ENCODE measurements at places on chromosomes 4 and X. TPM values are rescaled to one million over a fixed set of nuclear protein-coding genes. Genes with fewer than 3 reads are reported as not detected.
A peak's percentile ranks its signal among the peaks of the same experiment; 100 is the strongest.

DNA sequence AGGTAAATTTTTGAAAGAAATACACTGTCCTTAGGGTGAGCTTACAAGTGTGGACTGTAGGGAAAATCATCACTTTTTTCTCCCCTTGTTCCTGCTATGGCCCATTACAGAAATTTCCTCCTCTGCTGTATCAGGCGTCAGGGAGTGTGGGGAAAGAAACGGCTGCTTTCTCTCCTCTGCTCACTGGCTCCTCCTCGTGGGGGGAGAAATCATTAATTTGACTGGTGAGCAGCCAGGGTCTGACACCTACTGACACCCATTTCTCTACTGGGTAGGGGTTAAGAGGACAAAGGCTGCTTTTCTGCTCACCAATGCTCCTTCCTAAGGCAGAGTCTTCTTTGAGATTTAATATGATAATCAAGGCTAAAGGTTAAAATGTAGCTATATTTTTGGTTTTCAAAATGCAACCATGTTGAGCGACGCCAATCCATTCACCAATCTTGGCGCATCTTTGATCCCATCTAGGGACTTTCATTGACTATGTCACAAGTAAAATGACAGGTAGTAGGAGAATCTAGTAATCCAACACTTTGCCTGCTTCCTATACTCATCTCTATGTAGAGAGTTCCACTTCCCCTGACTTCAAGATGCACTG lies 25.1 kb downstream of the SETD7 start:
- peak; percentile 24 for DNase-seq

- no peak for DNase-seq
Measured at GRCh38 chr4:40179360-40179759, 17.5 kb upstream of the RHOH start.

- no peak for DNase-seq
Measured at GRCh38 chrX:104117759-104118158, 5.4 kb downstream of the ZCCHC18 start.

DNA sequence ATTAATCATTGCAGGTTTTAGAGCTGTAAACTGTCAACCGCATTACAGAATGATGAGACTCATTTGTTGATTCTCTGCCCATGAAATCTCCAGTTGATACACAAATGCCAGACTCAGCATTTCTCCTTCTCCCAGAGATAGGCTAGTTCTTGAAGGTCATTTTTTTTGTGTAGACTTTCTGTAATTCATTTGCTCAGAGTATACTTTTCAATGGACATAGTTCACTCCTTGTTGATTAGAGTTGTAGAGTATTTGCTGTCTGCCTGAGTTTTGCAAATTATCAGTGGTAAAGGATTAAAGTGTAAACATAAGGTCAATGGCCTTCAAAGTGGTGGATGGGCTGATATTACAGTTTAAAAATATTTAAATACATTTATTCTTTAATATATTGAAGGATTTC lies 15.2 kb upstream of the ALB start:
- no peak for DNase-seq

- no peak for DNase-seq
Measured at GRCh38 chrX:42754603-42755002, 23.4 kb downstream of the PPP1R2C start.

AWAT2 gene
- total RNA-seq = not detected

DNA sequence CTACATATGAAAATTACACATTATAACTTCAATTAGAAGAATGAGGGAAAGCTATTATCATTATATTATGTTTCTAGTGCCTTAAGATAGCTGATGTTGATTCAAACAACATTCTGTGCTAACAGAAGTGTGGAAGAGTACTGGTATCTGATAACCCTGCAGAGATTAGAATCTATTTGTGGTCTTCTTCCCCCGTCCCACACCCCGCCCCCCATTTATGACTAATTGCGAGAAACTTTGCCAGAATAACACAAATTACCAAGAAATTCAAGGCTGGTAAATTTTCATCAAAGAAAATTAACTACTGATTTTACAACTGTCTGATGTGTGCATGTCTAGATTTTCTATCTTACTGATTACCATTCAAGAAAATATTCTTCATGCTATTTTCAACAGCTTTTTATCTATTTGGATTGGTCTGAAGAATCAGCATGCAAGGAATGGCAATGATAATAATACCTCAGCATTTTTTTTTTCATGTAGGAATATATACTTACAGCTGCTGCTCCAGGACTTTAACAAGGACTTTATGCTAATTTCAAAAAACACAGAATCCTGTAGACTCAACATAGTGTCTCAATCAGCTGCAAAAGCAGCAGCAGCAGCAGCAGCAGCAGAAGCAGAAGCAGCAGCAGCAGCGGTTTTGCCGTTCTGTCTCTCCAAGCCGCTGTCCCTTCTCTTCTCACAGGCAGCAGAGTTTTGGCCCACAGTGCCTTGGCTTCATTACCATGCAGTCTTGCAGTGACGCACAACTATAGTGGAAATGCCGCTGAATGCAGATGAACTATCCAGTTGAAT lies 126.7 kb downstream of the FRYL start:
- DNase-seq = peak; percentile 11

ARMCX4 gene
- total RNA-seq = 9.9 TPM

MAGEA6 gene
- total RNA-seq = not detected

SPANXD gene
- total RNA-seq = not detected

DNA sequence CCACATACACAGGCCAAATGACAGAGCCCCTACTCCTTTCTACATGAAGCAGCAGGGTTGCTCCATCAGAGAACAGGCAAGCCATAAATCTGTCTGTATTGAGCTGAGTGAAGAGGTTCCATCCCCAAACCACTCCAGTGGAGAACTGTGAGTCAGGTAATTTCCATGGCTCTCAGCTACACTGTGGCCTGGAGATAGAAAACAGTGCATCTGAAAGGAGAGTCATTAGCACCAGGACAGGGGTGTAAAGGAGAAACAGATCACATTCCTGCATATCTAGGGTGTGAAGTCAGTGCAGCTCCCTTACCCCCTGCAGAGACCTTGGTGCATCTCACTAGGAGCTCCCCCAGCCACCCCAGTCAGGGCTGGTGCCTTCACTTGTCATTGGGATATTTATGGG lies 314.7 kb downstream of the CHIC1 start:
- DNase-seq = no peak

SHROOM2 gene
- total RNA-seq = not detected

GRCh38 chr4:1887052-1887451 lies 15.9 kb downstream of the NSD2 start:
- DNase-seq = no peak

DNA sequence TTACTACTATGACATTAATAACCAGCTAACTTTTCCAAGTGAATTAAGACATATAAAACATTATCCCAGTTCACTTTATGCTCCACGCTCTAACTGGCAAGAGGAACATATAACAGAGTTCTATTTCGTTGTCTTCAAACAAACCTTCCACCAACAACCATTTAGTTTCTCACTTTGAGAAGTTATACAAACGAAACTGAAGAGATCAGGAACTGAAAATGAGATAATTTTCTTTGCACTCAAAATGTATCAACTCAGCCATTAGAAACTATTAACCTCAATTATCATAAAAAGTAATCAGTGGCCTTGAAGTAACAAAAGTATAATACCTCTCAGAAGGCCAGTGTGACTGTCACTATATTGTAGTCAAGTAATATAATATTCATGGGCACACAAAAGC lies 70.1 kb downstream of the CHM start:
- DNase-seq = no peak

FUNDC1 gene
- total RNA-seq = 5.1 TPM

DNA sequence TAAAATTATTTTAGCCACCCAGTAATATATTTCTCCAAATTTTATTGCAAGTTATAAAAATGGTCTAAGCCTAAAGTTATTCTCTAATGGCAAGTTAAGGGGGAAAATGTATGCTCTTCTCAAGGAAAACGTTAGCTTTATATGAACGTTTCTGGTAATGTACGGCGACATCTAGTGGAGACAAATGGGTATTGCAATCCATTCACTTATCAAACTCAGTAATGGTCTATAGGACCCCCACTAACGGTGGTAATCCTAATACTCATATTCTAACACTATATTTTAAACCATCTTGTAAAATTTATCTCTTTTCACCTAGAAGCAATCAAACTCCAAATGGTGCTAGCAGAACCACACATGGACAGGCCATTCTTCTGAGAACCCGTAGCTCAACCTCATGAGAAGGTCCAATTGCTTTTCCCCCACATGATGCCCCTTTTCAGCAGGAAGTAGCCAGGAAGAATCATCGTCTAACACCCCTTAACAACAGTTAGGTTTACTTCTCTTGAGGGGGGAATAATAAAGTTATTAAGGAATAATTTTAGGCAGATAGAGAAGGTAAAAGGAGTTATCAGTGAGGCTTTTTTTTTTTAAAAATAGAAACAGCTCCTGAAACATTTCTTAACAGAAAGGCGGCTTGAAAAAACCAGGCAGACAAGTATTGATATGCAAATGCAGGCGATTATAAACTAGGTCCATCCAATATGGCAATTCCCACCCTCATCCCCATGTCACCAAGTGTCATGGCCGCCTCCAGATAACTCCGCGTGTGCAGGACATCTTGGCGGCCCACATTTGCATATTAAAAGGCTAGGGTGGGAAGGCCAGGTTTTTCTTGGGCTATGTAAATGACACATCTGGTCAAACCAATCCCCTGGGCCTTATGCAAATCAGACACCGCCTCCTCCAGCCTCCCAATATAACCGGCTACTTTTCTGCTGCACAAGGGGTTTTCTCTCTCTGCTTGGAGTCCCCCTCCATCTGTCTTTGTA lies 35.0 kb downstream of the NUDT11 start:
- no peak for DNase-seq

DNA sequence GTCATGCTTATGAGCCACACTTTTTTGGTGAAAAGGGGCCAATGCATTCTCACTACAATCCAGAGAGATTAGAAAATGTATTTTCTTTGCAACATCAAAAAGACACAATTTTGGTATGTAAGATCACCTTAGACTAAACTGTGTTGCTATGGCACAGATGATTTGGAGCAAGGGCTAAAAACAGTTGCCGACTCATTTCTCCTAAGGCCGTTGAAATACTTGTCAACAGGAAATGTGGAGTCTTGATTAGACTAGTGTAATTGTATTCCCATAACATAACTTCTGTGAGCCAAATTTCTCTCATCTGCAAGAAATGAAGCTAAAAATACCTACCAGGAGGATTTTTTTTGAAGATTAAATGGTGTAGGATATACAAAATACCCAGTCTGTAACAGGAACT lies 2547.7 kb downstream of the ARAP2 start:
- no peak for DNase-seq

DNA sequence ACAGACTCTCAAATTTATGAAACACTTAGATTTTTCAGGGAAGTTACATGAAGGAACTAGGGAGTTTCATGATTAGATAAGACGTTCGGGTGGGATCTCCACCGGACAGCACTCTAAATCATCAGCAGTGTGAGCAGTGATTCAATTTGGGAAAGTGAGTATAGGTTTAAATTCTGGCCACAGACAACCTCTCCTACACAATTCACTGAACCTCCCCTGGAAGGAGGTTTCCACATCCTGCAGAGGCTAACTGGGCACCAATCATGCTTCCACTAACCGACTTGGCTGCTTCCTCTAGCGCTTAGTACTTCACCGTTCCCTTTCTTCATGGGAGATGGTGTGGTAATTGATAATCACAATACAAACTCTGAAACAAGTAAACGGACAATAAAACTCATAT lies 5.6 kb downstream of the CXCL9 start:
- no peak for DNase-seq

DNA sequence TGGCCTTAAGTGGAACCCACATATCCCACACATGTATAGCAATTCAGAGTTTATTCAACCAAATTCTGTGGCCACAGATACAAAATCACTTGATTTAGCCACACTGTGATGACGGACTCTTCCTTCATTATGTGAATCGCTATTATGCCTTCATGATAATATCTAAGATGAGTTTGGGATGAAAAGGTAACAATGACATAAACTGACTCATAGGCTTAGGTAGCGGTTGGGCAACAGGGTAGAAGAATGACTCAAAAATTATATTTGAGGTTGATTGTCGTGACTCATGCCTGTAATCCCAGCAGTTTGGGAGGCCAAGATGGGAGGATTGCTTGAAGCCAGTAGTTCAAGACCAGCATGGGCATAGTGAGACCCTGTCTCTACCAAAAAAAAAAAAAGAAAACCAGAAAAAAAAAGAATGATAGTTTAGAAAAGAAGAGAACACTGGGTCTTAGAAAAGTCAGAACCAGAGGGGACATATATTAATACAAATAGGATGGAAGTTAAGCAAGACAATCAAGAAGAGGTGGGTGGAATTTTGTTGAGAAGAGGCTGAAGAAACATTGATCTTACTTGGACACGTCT lies 70.4 kb upstream of the USP9X start:
- DNase-seq = no peak

- no peak for DNase-seq
Measured at GRCh38 chr4:10703156-10703555, 18.6 kb upstream of the CLNK start.

- DNase-seq = no peak
Measured at GRCh38 chrX:31236231-31236630, 164.4 kb upstream of the FTHL17 start.

GYPE gene
- total RNA-seq = not detected

GRCh38 chrX:153901753-153902140 lies 2.7 kb upstream of the AVPR2 start:
- DNase-seq = no peak

TMPRSS11B gene
- not detected for total RNA-seq

GRCh38 chr4:41256740-41257256 lies at the start of gene UCHL1:
Gene UCHL1, plus strand, starts transcription at chr4:41256928. Its CDS starts 49 bp downstream, at chr4:41256977.
- no peak for DNase-seq

- DNase-seq = no peak
Measured at GRCh38 chr4:1986578-1987210, 22.1 kb downstream of the NELFA start.

F8A3 gene
- 19.0 TPM for total RNA-seq

DNA sequence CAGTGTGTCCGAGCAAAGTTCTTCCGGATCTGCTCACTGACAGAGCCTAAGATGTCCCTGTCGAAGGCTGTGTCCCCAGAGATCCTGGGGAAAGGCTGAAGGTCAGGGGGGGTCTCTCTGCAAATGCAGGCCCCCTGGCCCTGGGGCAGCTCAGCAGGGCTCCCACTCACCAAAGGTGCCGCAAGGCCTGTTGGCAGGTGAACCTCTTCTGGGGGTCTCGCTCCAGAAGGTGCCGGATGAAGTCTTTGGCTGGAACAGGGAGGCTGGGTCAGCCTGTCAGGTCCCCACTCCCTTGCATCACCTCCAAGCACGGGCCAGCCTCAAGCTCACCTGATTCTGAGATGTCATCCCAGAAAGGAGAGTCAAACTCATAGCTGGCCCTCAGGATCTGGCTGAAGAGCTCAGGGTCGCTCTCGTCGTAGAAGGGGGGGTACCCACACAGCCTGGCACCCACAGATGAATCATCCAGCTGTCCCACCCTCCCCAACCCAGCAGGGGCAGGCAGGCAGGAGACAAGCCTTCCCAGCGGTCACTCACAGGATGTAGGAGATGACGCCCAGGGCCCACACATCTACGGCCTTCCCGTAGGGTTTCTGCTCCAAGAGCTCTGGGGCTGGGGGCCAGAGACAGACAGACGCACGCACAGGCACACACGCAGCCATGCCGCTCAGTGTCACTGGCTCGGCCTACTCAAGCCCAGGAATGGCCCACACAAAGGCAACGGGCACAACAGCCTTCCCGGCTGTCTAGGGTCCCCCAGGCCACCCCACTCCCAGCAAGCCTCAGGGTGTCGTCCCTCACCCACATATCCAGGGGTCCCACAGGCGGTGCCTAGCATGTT lies 2.6 kb downstream of the PNCK start:
- DNase-seq = no peak
